Parietal lobe (tissue), 2 donors: ENCODE measurements at places on chromosomes 1 and 21. TPM values are rescaled to one million over a fixed set of nuclear protein-coding genes. Genes with fewer than 3 reads are reported as not detected.

The LPAR3 gene
- not detected for total RNA-seq

The ATP1A2 gene
- 61.7 TPM for total RNA-seq

The KRTAP19-1 gene
- total RNA-seq, result not detected

The TTC39A gene
- total RNA-seq, result 0.94 TPM

The CYP4A11 gene
- total RNA-seq, result 0.31 TPM

The WNT3A gene
- not detected for total RNA-seq

The CDA gene
- total RNA-seq, result not detected

The MATN1 gene
- 0.31 TPM for total RNA-seq

The CHI3L2 gene
- 0.31 TPM for total RNA-seq

The SELENBP1 gene
- 5.3 TPM for total RNA-seq

The RGS7 gene
- 28.2 TPM for total RNA-seq

The FBLIM1 gene
- total RNA-seq, result 13.8 TPM

The LCE1C gene
- not detected for total RNA-seq

The LMOD1 gene
- total RNA-seq, result 0.31 TPM

The DIO1 gene
- total RNA-seq, result not detected

The DMRTA2 gene
- total RNA-seq, result 5.3 TPM

The KRTAP13-4 gene
- not detected for total RNA-seq

The PLA2G2F gene
- total RNA-seq, result not detected

The LIPI gene
- total RNA-seq, result not detected
